ENCODE measurements at places on chromosomes 1 and 21. TPM values are rescaled to one million over a fixed set of nuclear protein-coding genes. Genes with fewer than 3 reads are reported as not detected.

ASPM gene
- total RNA-seq, result 0.46 TPM

CYP4B1 gene
- total RNA-seq, result 268 TPM

PADI3 gene
- total RNA-seq, result not detected

SPRR2A gene
- not detected for total RNA-seq

WNT3A gene
- 10.1 TPM for total RNA-seq

RALGPS2 gene
- total RNA-seq, result 5.3 TPM

GRCh38 chr1:41848216-41848952, 70.3 kb downstream of the HIVEP3 start:
- H3K27ac ChIP-seq, result no peak overlapping the region
- no peaks in the 10 kb centered on the region for H3K36me3 ChIP-seq
- DNase-seq, result no peak
- H3K27me3 ChIP-seq, result no peaks in the 10 kb centered on the region

DNA sequence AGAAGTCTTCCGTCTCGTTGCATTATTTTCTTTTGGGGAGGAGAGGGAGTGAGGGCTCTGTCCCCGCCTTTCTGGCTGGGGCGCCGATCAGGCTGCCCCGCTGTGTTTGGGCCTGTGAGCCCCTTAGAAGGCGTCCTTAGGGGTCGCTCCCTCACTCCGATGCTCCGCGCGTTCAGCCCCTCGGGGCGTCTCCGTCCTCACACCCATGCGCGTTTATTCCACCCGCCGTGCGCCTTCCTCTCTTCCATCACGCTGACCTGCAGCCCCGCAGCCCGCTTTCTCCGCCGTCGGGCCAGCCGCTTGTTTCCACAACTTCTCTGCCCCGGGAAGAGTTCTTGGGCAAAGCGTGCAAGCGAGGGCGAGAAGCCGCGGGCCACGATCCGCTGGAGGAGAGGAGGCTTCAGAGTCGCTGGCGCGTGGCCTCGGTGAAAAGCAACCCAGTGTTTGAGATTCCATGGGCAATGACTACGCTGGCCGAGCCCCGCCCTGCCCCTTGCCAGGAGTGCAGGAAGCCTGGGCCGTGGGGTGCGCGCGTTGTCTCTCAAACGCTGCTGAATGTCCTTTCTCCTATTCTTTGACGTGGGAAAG, 27.7 kb downstream of the TRIM11 start:
- no peaks in the 10 kb centered on the region for H3K27me3 ChIP-seq
- H3K27ac ChIP-seq, result peak overlapping the region; percentile 11
- H3K4me1 ChIP-seq, result no peaks in the 10 kb centered on the region

- H3K4me3 ChIP-seq, result no peak overlapping the region
- H3K4me1 ChIP-seq, result no peaks in the 10 kb centered on the region
- H3K36me3 ChIP-seq, result no peaks in the 10 kb centered on the region
- H3K27ac ChIP-seq, result no peak overlapping the region
Measured at GRCh38 chr1:245938046-245938435, 569.0 kb downstream of the SMYD3 start.

DNA sequence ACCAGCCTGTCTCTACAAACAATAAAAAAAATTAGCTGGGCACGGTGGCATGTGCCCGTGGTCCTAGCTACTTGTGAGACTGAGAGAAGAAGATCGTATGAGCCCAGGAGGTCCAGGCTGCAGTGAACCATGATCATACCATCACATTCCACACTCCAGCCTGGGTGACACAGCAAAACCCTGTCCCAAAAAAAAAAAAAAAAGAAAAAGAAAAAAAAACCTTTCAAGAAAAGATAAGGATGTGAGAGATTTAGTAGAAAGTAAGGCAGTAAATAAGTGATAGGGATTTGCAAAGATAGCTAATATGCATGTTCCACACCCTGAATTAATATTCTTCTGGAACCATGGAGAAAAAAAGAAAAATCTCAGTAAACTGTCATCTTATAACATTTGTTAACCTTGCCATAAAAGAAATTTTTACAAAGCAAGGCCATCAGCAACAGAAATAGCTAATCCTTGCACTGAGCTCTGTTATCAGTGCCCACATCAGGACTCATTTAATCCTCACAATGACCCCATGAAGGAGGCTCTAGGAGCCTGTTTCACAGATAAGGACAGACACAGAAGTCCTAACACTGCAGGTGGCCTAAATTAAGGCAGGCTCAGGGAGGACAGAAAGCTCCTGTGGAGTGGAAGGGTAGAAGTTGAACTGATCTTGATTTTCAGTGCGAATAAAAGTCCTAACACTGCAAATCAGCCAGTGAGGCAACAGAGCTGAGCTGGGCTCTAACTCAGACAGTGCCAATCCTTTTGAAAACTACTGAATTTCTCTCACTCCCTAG, 7.6 kb downstream of the GNB1 start:
- H3K4me3 ChIP-seq, result no peak overlapping the region
- H3K27ac ChIP-seq, result no peak overlapping the region
- H3K27me3 ChIP-seq, result no peaks in the 10 kb centered on the region
- H3K36me3 ChIP-seq, result peaks cover 4% of the 10 kb centered on the region

GRCh38 chr1:74486036-74486435, 26.4 kb downstream of the LRRC53 start:
- H3K27ac ChIP-seq, result no peak overlapping the region
- H3K4me3 ChIP-seq, result no peak overlapping the region
- no peaks in the 10 kb centered on the region for H3K36me3 ChIP-seq
- H3K4me1 ChIP-seq, result no peaks in the 10 kb centered on the region
- DNase-seq, result no peak

DNA sequence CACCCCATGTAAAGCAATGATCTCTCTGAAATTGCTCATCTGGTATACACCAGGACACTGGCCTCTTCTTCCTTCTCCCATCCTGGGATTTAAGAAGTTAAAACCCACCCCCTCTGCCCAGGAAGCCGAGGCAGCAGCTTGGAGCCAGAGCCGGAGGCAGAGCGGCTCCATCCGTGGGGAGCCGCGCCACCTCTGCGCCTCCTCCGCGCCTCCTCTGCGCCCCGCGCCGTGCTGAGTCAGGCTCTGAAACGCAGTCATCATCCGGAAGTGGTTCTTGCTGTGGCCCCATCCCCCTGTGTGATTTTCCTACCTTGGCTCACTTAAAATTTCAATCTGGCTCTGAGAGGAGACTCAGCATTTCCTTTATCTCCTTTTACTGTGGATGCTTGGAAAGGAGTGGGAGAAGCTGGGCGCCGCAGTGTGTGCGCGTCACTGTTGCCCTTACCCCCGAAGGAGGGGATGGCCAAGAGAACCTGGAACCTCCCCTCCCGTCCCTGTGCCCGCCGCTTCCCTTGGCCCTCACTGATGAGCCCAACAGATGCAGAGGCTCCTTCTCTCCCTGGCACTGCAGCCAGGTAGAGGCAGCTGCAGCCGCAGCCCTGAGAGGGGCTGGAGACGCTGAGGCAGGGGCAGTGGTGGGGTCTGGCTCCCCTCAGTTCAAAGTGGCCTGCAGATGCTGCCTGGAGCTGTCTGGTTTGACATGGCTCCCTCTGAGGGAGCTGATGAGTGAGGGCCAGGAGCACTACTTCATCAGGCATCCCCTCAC, 15.3 kb upstream of the NPHP4 start:
- no peak overlapping the region for H3K4me3 ChIP-seq
- peak; percentile 44 for DNase-seq
- no peaks in the 10 kb centered on the region for H3K4me1 ChIP-seq
- no peaks in the 10 kb centered on the region for H3K36me3 ChIP-seq

- no peaks in the 10 kb centered on the region for H3K27me3 ChIP-seq
- no peaks in the 10 kb centered on the region for H3K4me1 ChIP-seq
- H3K36me3 ChIP-seq, result no peaks in the 10 kb centered on the region
- H3K4me3 ChIP-seq, result no peak overlapping the region
- DNase-seq, result no peak
- no peak overlapping the region for H3K27ac ChIP-seq
Measured at GRCh38 chr1:104884939-104885338, 1135.2 kb downstream of the AMY1C start.

DNA sequence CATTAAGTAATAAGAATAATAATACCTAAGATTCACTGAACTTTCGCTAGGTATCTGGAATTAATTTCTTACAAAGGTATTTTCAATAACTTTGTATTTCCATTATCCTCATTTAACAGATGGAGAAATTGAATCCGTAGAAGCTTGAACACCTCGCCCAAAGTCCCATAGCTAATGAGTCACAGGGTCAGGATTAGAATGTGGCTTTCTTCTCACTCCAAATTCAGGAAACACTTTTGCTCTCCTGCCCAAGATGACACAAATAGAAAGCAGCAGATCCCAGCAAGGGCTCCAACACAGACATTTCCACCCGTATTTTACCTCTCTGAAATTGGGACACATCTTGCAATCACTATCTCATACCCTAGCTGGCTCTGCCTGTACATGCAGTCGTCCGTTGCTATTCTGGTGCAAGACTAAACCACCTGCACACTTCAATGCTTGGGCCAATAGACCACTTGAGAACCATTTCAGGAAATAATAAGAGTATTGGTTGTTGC, 125.9 kb upstream of the GREM2 start:
- H3K27me3 ChIP-seq, result no peaks in the 10 kb centered on the region
- H3K4me3 ChIP-seq, result no peak overlapping the region
- H3K36me3 ChIP-seq, result no peaks in the 10 kb centered on the region
- no peak overlapping the region for H3K27ac ChIP-seq
- DNase-seq, result no peak

GRCh38 chr1:119987112-119987511, 82.3 kb downstream of the NOTCH2 start:
- no peak overlapping the region for H3K4me3 ChIP-seq
- peak overlapping the region; percentile 30 for H3K27ac ChIP-seq
- no peaks in the 10 kb centered on the region for H3K27me3 ChIP-seq

DNA sequence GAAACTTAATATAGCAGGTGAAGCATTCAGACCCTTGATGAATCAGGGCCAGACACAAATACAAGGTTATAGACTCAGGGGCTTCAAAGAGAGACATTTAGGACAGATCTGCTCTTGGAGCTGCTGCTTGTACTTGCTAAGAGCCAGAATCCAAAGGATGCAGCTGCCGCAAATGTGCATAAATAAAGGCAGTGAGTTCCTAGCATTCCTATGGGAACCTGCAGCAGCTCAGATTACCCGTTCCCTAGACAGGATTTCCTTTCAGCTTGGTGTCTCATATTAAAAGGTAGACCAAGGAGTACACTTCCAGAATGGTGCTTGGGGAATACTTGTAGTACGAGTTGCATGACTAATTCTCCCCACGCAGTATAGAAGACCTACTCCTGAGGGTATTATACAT, 9.7 kb upstream of the LRRC53 start:
- no peak overlapping the region for H3K4me3 ChIP-seq
- H3K36me3 ChIP-seq, result no peaks in the 10 kb centered on the region

- H3K27me3 ChIP-seq, result peaks cover 53% of the 10 kb centered on the region
- peaks cover 7% of the 10 kb centered on the region for H3K4me1 ChIP-seq
- no peak within 1 kb of the TSS for H3K27ac ChIP-seq
- DNase-seq, result no peak
Measured at GRCh38 chr1:14598498-14599182, at the start of gene KAZN. KAZN (plus strand) TSS chr1:14598685.

Data from upper lobe of right lung (tissue), 1 donor.